Stimulated activated CD4-positive, alpha-beta T cell treated with anti-CD3 and anti-CD28 coated beads, Interleukin-4, amount 100 ng/mL, for 1 hour (primary cell): ENCODE measurements at places on chromosomes 3 and 15.
A peak's percentile ranks its signal among the peaks of the same experiment; 100 is the strongest.

DNA sequence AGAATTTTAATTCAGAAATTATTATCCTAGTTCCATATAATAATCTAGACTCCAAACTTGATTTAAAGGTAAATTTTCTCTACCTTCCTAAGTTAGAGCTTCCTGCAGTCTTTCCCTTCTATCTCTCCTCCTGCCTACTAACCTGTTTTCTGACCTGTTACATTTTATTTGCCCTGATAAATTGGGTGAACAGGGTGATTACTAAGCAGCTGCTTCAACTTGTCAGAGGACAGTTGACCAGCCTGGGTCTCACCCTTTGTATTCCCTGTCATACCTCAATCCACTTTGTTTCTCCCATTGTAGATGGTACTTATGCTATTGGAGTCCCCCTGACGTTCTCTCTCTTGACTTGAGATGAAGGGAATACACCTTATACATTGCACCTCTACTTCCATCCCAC is 28.4 kb upstream of the MYRIP start:
- no peak for DNase-seq

DNA sequence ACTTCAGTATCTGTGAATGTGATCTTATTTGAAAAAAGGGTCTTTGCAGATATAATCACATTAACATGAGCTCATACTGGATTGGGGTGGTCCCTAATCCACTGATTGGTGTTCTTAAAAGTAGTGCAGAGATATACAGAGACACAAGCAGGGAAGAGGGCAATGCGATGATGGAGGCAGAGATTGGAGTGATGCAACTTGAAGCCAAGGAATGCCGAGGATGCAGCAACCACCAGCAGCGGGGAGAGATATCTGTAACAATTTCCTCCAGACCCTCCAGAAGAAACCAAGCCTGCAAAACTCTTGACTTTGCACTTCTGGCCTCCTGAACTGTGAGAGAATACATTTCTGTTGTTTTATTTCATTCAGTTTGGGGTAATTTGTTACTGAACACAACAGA is 171.0 kb upstream of the MBNL1 start:
- DNase-seq, result no peak

- no peak for DNase-seq
These were observed 83.2 kb downstream of the RAB11A start for GRCh38 chr15:65952391-65953053.

DNA sequence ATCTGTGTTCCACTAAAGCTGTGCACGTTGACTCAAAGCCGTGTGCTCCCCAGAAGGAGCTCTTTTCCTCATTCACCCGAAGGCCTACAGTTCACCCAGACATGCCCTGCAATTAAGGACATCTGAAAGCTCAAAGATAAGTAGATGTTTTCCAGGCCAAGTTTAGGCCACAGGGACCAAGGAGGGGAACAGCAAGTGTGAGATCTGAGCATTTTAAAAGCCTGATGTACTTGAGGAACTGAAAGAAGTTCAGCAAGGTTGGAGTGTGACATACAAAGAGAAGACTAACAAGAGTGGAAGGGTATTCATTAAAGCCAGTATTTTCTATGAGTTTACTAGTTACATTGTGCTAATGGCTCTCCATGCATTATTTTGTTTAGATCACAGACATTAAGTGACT is 68.0 kb downstream of the CASR start:
- DNase-seq, result no peak

GRCh38 chr15:82774496-82774895 is 31.4 kb downstream of the FSD2 start:
- no peak for DNase-seq

DNA sequence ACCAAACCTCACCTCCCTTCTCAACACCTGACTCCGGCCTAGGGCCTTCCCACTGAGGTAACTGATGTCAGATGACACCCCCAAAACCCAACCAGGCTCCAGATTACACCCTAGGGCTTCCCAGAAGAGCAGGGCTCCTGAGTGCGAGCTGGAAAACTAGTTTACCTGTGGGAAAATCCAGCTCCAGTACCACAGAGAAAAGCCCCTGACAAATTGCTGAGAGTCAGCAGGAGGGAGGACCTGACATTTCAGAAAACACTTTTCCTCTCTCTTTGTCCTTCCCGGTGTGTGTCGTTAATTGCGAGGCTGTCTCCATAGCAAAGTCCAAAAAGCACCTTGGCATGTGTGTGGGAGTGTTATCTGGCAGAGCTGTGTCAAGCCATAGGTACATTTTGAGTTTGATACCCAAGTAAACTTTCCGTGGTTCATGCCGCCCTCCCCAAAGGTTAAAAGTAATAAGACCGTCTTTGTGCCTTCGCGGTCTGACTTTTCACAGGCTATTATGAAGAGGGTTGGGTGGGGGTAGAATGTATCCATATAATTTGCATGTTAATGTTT is 79.8 kb upstream of the FNDC3B start:
- DNase-seq, result no peak

DNA sequence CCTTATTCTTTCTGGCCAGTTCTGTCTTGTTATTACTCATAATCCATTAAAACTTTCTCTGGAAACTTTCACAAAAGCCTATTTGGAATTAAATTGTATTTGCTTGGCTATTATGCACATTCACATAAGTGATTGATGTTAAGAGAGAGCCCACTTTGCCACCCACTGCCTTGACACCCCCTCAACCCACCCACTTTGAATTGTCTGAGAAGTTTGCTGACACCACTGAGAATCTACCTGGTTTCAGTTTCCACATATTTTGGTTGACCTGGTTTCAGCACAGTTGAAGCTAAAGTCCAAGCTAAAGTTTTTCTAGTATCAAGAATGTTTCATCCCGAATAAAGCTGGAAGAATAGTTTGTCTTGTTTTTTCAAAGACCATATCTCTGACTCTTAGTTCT is 70.9 kb downstream of the ARMC8 start:
- DNase-seq, result no peak

GRCh38 chr15:40360015-40360414 is 2.0 kb downstream of the DISP2 start:
- DNase-seq, result no peak

DNA sequence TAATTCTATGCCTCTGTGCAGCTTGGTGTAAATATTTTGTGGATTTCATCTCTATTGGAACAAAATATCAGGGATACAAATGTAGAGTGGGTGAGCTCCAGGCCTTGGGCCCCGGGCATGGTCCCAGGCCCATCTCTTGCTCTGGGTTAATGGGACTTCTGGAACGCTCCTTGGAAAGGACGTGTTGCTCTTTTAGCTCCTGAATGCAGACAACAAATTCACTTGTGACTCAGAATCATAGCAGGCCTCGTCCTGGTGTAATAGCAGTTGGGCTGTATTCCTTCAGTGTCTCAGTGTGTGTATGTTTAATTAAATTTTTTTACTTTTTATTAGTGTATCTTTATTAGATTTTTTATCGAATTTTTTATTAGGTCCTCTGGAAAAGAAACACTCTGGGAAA is 266.7 kb upstream of the C2CD4B start:
- DNase-seq, result no peak

DNA sequence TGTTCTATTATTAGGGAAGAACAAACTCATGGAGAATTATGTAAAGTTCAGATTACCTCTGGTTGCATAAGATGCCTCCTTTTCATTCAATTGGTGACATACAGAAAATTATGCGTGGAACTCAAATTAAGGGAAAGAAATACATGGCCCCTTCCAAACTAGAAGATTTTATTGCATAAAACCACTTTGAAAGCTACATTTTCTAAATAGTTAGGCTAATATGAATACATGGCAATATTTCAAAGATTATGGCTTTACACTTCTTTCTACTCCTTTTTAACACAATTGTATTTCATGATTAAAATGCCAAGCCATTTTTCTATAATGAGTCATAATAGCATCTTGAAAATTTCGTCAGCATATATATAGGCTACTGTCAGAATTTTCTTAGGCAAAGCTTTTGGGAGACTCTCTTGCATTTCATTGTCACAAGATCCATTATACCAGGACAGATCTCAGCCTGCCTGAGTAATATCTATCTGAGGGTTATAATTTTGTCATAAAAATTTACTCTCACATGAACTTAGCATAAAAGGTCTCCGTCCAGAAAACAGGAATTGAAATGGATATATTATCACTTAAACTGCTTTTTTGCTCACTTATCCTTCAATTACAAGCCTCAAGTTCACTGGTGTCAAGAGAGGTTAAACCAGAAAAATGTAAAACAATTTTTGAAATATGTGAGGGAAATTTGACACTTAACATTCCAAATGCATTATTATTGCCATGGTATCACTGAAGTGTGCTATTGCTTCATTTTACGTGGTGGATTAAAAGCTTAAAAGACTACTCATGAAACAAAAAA is 37.1 kb downstream of the CPA3 start:
- no peak for DNase-seq

DNA sequence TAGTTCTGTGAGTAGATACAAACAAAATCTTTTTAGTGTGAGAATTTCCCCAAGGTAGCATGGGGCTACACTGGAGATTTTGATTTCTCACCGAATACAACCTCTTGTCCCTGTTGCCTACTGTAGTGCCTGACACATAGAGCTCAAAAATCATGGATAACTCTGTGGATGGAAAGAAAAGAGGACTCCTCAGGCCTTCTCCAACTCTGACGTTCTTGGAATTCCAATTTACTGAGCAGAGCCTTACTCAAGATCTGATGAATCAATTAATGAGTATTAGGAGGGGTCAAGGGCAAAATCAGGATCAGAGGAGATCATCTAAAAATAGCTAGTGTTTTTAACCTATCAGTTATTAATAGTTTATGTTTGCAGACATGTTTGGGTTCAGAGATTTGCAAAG is 46.7 kb upstream of the PYDC2 start:
- no peak for DNase-seq

- DNase-seq, result no peak
These were observed 56.5 kb downstream of the TMEM266 start for GRCh38 chr15:76116138-76116885.

DNA sequence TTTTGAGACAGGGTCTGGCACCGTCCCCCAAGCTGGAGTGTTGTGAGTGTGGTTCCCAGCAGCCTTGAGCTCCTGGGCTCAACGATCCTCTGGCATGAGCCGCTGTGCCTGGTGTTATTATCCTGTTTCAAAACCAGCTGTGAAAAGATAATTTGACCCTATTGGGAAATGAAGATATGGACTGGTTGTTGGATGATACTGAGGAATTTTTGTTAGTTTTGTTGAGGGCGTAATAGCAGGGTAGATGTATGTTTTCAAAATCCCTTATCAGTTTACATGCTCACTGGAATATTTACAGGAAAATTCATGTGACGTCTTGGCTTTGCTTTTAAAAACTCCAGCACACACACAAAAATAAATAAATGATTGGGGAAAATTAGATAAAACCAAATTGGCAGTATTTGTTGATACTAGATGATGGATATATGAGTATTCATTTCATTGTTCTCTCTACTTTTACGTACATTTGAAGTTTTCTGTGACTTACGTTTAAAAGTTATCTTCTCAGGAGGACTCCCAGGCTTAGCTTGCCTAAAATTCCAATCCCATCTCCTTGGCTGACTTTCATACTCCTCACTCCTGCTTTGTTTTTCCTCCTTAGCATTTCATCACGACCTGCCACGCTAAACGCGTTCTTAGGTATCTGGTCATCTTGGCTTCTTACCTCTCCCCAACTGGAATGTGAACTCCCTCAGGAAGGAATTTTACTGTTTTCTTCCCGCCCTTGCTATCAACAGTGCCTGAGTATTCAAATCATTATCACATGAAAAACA is 56.8 kb upstream of the TFRC start:
- no peak for DNase-seq

GRCh38 chr15:78438619-78439285 is 736 bp downstream of the IREB2 start:
- peak; percentile 29 for DNase-seq

GRCh38 chr3:37030588-37030987 is 37.3 kb downstream of the MLH1 start:
- no peak for DNase-seq
